ENCODE measurements at places on chromosomes 11 and 22.

GRCh38 chr22:41480397-41480735 is 11.4 kb downstream of the ACO2 start:
- DNase-seq: no peak

DNA sequence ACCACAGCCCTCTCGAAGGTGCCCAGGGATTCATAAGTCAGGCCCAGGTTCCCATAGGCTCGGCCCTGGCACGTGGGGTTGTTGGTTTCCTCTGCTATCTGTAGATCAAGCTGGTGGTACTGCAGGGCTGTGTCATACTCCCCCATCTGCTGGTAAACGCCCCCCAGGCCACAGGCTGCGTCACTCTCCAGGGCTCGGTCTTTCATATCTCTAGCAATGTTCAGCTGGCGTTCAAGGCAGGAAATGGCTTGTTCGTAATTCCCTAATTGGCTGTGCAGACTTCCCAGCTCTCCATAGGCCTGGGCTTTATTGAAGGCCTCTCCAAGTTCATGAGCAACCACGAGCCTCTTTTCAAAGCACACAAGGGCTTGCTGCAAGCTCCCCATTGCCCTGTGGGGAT is 186.4 kb upstream of the PITPNB start:
- DNase-seq: peak; percentile 50

- DNase-seq: no peak
Measured at GRCh38 chr22:17113600-17113999, 7.6 kb downstream of the TMEM121B start.

GRCh38 chr22:49975543-49976389 is 15.2 kb downstream of the PIM3 start:
- peak; percentile 55 for DNase-seq

GRCh38 chr11:124394408-124394807 is 4.4 kb downstream of the OR8B3 start:
- DNase-seq: no peak

DNA sequence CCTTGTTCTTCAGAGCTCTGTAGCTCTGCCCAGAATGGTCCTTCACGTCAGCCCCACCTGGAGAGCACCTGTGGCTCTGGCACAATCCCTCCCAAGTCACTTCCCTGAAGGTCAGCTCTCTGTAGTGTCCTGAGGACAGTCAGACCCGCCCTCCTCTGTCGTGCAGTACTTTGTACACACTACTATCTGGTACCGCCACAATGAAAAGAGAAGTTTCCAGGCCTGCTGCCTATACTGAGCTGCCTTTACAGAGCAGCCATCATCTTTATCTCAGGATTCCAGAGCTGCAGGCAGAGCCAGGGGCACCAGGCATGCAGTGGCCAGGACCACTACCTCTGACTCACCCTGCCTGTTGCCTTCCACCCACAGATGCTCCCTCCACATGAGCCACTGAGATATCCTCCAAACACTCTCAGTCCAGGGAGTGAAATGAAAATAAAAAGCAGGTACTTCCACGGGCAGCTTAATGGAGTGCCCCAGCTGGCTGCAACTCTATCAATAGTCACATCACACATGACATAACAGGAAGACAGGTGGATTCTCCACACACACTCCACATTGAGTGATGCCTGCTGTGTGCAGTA is 7.3 kb downstream of the PACSIN2 start:
- no peak for DNase-seq

- no peak for DNase-seq
Measured at GRCh38 chr11:15195454-15196200, 80.9 kb downstream of the INSC start.

DNA sequence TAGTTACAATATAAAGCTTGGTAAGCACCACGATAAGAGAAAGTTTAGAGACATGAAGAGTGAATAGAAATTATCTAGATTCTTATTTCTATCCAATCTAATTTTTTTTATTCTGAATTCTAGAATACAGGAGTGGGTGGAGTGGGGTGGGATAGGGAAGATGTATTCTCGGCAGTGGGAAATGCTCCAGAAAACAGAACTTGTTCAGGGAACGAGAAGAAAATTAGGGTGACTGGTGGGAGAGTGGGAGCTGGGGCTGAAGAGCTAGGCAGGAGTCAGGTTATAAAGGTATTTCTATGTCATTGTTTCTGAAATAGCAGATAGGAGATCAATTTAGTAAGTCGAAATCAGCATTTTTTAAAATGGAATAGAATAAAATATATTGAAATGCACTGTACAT is 53.2 kb upstream of the APOA1 start:
- no peak for DNase-seq

GRCh38 chr11:107392611-107393010 is 65.0 kb downstream of the CWF19L2 start:
- no peak for DNase-seq

DNA sequence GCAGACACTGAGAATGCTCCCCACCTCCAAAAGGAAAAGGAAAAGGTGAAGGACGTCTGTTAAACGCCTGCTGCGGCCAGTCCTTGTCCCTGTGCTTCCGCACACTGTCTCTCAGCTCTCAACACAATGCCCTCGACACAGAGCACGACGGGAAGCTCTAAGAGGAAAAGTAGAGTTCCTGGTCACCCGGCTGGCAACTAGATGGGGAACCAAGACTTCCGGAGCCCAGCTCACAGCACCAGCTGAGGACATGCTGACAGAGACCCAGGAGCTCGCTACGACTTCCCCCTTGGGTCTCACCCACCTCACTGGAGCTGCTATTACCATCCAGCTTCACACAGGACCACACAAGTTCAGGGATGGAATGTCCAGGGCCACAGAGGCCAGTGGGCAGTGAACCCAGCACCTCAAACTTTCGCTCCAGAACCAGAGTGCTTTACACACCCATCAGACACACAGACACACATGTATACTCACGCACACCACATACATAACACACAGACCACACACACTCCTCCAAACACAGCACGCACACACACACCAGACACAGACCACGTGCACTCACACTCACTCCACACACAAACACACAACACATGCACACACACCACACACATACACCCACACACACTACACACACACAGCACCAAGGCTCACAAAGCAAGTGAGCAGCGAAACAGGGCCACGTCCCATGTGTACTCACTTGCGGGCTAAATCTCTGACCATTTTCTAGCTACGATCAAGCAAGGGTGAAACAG is 9.6 kb downstream of the SULT4A1 start:
- DNase-seq: no peak

DNA sequence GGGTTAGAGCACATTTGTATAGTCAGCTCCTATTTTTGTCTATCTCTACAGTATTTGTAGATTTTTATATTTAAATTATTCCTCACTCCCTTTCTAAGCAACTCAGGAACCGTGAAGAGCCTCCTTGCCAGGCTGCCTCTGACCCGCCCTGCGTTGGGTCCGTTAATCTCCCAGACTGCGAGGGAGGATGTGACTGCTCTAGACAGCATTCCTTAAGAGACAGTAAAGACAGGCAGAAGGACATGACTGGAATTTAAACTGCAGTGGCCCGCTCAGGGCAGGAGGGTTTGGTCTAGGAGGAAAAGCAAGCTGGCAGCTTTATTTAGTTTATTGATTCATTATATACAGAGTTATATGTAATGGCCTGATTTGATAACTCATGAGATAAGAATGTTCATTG is 413.7 kb downstream of the TMEM135 start:
- no peak for DNase-seq

GRCh38 chr22:29693161-29693560 is 26.6 kb upstream of the CABP7 start:
- no peak for DNase-seq

DNA sequence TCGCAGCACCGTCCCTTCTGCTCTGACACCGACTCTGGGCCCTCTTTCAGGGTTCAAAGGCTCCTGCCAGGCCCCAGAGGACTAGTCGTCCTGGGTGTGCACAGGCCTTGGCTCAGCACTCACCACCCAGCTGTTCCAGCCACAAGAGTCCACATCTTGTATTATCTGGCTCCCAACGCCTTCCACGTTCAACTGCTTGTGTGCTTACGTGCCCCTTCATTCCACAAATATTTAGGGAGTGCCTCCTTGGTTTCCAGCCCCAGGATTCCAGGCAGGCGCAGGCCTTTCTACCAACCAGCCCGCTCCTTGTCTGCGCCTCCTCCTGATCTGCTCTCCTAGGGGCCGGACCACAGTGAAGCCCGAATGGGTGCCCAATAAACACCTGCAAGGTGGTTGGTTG is 70.9 kb downstream of the SCUBE1 start:
- no peak for DNase-seq

DNA sequence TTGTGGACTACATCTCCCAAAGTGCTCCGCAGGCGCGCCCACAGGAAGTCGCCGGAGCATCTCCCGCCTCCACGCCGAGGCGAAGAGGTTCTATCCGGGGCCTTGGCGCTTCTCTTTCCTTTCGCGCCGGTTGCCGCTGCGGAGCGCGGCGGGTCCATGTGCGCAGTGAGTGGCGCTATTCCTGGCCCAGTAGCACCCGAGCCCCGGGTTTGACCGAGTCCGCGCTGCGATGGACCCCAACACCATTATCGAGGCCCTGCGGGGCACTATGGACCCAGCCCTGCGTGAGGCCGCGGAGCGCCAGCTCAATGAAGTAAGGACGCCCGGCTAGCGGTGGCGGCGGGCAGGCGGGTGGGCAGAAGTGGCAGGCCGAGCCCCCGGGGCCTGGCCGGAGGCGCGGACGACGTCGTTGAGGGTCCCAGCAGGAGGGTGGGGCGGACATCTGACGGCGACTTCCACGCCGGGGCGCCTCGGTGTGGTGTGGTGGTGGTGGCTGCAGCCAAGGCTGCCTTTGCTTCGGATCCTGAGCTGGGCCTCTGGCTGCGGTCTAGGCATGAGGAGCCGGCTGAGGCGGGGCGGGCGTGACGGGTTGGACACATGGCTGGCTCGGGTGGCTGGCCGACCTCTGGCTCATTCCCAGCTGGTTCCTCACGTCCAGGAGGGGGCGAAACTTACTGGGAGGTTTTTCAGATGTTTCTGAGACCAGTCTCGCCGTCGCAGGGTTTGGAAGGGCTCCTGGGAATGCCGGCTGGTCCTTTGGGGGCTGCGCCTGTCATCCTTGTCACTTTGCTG is at the start of gene IPO7:
TSS of gene IPO7 (plus strand) at position 118 of the 792 bp plus-strand sequence. CDS start at position 230, 112 bp downstream.
- DNase-seq: peak; percentile 94

- DNase-seq: no peak
Measured at GRCh38 chr22:29265305-29265704, 2.5 kb downstream of the RHBDD3 start.

DNA sequence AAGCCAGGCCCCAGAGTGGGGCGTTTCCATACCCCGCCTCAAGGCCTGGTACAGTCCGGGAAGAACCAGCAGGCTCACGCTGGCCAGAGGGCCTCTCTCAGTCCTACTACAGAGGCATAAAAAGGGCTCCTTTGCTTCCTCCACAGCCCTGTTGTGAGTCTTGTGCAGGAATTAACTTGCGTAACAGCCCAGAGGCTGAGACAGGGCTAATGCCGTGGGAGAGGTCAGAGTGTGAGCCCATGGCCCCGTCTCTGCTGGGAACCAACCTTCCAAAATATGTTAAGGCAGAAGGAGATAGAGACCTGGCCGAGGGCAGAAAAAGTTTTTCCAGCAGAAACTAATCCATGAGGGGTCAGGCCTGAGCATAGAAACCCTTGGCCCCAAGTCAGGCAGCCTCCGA is 19.9 kb upstream of the TMEM184B start:
- no peak for DNase-seq

- DNase-seq: no peak
Measured at GRCh38 chr11:112255067-112255720, 5.5 kb downstream of the PLET1 start.

DNA sequence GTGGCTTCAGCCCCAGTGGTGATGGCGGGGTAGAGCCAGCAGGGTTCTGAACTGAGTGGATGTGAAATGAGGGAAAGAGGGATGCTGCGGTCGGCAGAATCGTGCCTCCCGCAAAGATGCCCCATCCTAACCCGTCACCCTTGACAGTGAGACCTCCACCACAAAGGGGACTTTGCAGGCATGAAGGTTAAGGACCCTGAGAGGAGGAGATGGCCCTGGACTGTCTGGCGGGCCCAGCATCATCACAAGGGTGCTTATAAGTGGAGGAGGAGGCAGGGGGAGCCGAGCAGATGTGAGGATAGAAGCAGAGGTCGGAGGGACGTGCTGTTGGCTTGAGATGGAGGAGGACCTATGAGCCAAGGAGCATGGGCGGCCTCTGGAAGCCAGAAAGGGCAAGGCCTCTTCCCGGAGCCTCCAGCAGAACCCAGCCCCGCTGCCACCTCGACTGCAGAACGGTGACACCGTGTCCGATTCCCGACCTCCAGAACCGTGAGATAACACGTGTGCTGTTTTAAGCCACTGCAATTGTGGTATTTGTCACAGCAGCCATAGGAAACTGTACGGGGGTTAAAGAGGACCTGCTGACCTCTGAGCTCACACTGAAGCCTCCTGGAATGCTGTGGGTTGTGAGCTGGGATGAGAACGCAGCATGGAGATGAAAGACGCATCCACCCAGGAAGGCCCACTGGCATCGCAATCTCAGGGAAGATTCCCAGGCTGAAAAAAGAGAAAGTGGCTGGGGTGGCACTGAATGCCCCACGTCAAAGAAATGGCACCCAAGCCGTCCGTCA is 10.9 kb downstream of the LINC01488 start:
- no peak for DNase-seq

GRCh38 chr11:36155770-36156160 is 133.5 kb downstream of the COMMD9 start:
- DNase-seq: no peak

DNA sequence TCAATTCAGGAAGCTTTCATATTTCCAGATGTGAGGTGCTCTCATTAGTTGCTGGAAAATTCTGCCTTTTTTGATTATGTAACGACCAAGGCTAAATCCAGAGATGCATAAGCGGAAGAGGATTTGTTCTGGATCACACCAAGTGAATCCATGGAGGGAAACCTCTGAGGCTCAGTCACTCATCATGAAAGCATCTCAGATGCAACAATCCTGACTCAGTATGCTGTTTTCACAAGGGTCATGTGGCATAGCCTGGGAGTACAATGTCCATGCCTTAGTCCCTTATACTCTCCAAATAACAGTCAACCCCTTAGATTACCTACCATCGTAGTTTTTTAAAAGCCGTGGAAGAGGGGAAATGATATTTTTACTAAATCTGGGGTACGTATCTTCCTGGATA is 445.6 kb downstream of the NTM start:
- no peak for DNase-seq

DNA sequence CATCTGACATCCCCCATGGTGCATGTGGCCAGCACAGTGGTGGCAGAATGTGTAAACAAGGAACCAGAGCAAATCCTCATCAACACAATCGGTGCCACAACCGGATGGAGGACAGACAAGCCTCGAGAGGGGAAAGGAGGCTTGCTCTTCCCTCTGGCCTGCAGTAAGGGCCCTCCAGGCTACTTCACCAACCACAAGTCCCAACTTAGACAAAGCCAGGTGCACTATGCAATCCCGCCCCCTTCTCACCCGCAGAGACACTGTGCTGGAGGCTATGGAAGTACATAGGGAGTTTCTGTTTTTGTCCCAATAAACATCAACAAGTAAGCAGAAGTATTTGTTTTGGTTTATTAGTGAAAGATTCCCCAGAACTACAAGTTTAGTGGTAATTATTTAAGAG is 54.3 kb downstream of the SPATA19 start:
- no peak for DNase-seq

DNA sequence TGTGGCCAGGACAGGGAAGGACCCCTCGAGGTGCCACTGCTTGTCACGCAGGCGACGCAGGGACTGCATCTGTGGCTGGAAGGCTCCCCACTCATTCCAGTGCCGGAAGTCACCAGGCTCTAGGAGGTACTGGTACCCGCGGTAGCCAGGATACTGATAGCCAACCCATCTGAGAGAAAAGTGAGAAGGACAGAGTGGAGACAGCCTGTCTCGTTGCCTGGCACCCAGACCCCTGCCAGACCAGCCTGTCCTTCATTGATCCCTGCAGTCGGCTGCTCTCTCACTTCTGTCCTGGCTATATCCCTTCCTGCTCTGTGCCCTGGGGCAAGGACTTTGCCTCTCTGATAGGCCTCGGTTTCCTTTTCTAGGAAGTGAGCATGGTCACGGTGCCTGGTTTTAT is 9.6 kb upstream of the TPST2 start:
- peak; percentile 72 for DNase-seq

All from SK-N-SH (cell line).